Activated CD4-positive, alpha-beta T cell treated with anti-CD3 and anti-CD28 coated beads, Interleukin-2, amount 10 ng/mL, durations not matched to agents 7 days and 5 days (primary cell): ENCODE measurements at places on chromosomes 16 and 17. TPM values are rescaled to one million over a fixed set of nuclear protein-coding genes. Genes with fewer than 3 reads are reported as not detected.

The NMT1 gene
- 138 TPM for total RNA-seq

The RSKR gene
- 18.4 TPM for total RNA-seq

The SMG6 gene
- 44.3 TPM for total RNA-seq

The KLHDC4 gene
- total RNA-seq, result 83.2 TPM

The PSME3IP1 gene
- 137 TPM for total RNA-seq

The USP43 gene
- 0.30 TPM for total RNA-seq

The YPEL3 gene
- 50.7 TPM for total RNA-seq

The GUCY2D gene
- total RNA-seq, result not detected

The MPRIP gene
- total RNA-seq, result 234 TPM

The ITGAL gene
- total RNA-seq, result 598 TPM

The CES1 gene
- 0.89 TPM for total RNA-seq

- H3K27ac ChIP-seq, result no peak overlapping the region
- DNase-seq, result peak; percentile 30
- H3K4me1 ChIP-seq, result peaks cover 26% of the 10 kb centered on the region
- H3K4me3 ChIP-seq, result no peak overlapping the region
Measured at GRCh38 chr16:24070851-24071250, 185.3 kb upstream of the CACNG3 start.

DNA sequence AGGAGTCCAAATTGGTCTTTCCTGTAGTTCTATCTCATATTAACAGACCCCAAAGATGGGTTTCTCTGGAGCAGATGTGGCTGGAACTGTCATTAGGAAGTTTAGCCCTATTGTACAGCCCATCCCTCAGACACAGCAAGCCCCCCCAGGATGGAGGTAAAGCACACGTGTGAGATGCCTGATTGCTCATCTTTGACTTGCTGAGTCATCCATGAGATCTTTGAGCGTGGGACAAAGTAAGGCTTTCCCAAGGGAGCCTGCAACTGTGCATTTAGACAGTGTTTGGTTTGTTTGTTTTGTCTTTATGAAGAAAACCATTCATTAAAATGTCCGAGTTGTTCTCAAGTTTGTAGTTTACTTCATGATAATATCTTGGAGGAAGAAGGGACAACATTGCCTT is 145.3 kb upstream of the CDH13 start:
- H3K27me3 ChIP-seq, result no peaks in the 10 kb centered on the region
- H3K36me3 ChIP-seq, result no peaks in the 10 kb centered on the region
- DNase-seq, result no peak
- H3K4me1 ChIP-seq, result no peaks in the 10 kb centered on the region

DNA sequence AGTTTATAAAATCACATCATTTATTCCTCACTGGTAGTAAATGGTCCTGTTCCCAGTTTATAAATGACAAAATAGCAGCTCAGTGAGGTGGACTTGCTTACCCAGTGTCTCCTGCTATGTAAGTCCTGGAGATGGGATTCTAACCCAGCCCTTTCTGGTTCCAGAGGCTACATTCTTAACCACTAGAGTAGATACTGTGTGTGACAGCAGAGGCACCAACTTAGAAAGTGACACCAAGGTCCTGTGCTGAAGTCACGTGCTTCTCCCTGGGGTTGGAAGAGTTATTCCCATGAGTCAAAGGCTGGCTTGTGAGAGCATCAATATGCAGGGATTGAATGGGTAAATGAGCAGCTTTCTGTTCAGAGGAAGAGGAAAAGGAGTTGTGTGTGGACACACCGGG is 167.3 kb upstream of the IRX3 start:
- peaks cover 6% of the 10 kb centered on the region for H3K4me1 ChIP-seq
- no peak overlapping the region for H3K4me3 ChIP-seq

GRCh38 chr17:31738996-31739699 is 119.9 kb downstream of the COPRS start:
- no peak for DNase-seq
- H3K4me1 ChIP-seq, result no peaks in the 10 kb centered on the region
- H3K36me3 ChIP-seq, result no peaks in the 10 kb centered on the region
- no peak overlapping the region for H3K27ac ChIP-seq
- H3K4me3 ChIP-seq, result no peak overlapping the region

DNA sequence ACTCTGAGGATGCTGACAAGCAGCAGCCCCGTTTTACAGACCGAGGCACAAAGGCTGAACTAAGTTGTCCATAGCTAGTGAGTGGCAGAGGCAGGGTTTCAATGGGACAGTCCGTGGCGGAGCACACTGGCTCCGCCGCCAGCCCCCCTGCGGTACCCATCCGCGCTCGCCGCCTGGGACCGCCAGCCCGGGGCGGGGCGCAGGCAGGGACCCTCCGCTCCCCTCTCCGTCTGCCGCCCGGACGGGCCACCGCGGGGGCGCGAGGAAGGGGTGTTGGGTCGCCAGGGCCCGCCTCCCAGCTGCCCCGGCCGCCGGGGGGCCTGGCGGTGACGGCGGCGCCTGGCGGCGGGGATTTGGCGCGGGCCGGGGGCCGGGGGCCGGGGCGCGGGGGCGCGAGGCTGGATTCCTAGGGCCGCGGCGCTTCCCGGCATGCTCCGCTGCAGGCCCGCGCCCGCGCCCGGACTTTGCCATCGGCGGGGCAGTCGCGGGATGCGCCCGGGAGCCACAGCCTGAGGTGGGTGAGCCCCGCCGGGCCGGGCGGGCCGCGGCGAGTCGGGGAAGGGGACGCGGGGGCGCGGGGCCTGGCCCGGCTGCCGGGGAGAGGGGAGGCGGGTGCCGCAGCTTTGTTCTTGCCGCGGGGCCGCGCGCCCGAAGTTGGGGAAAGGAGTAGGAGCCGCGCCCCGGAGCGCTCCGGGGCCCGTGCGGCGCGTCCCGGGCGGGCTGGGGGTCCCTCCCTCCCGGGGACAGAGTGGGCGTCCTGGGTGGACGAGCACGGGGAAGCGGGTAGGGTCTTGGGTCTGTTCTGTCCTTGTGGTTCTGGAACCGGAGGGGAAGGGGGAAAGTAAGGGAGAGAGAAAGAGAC is at the start of gene TMEM98:
Gene TMEM98, plus strand, starts transcription at position 430 of the 862 bp plus-strand sequence. CDS start 3,376 bp downstream, outside the sequence.
- peaks cover 37% of the 10 kb centered on the region for H3K27me3 ChIP-seq
- no peaks in the 10 kb centered on the region for H3K36me3 ChIP-seq
- no peak within 1 kb of the TSS for H3K27ac ChIP-seq
- peak; percentile 3 for DNase-seq
- H3K4me3 ChIP-seq, result peak within 1 kb of the TSS; percentile 11

DNA sequence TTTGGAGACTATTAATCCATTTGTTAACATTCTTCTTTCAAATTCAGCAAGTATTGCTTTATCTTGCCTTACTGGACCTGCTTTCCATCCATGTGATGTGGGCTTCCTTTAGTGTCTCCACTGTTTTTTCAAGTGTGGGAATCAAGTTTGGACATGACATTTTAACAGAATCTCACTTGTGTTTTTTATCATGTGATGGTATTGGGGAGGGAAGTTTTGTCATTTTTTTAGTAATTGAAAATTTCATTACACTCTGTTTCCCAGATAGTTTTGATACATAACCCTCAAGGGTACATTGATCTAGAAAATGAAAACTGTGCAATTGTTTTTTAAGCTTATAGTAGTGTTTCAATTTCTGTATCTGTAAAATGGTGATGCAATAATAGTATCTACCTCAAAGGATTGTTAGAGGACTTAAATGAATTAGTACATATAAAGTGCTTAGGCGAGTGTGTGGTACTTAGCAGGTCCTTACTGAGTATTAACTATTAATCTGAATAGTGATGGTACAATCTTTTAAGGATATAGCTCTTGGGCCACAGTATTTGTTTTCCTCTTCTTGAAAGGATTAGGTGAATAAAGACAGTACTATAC is 27.3 kb downstream of the AATF start:
- DNase-seq, result no peak
- H3K27me3 ChIP-seq, result no peaks in the 10 kb centered on the region
- no peak overlapping the region for H3K27ac ChIP-seq
- peaks cover 5% of the 10 kb centered on the region for H3K4me1 ChIP-seq
- H3K36me3 ChIP-seq, result peaks cover 18% of the 10 kb centered on the region

GRCh38 chr17:75820094-75821080 is 23.8 kb downstream of the UNC13D start:
- H3K36me3 ChIP-seq, result peaks cover 12% of the 10 kb centered on the region
- no peak overlapping the region for H3K27ac ChIP-seq
- no peak for DNase-seq
- no peaks in the 10 kb centered on the region for H3K27me3 ChIP-seq
- peaks cover 21% of the 10 kb centered on the region for H3K4me1 ChIP-seq

DNA sequence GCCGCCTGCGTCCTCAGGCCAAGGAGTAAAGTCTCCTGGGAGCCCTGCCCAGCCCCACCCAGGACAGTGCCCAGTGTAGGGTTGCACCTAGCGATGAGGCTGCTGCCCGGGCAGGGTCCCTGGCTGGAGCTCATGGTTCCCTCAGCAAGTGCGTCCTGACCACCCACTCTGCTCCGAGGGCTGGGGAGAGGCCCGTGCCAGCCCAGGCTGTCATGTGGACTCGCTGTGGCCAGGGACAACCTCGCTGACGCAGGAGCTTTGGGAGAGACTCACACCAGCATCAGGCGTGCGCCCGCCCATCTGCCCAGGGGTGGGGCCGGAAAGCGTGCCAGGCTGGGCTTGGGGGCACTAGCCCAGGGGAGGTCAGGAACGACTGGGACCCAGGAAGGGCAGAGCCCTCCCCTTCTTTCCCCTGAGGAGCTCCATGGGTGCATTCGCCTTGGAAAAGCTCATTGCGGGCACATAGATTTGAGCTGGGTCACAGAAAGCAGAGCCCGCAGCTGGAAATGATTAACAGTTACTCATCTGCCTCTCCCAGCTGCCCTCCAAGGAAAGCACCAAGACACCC is 19.7 kb downstream of the DPEP1 start:
- no peak for DNase-seq
- H3K27me3 ChIP-seq, result peaks cover 1% of the 10 kb centered on the region
- no peak overlapping the region for H3K4me3 ChIP-seq
- H3K36me3 ChIP-seq, result no peaks in the 10 kb centered on the region

- H3K27ac ChIP-seq, result no peak overlapping the region
- no peak for DNase-seq
- peaks cover 11% of the 10 kb centered on the region for H3K4me1 ChIP-seq
- H3K36me3 ChIP-seq, result peaks cover 21% of the 10 kb centered on the region
Measured at GRCh38 chr17:12089809-12090384, 69.2 kb downstream of the MAP2K4 start.

GRCh38 chr17:8153957-8154607 is 1.9 kb upstream of the PER1 start:
- no peak overlapping the region for H3K4me3 ChIP-seq
- H3K36me3 ChIP-seq, result peaks cover 11% of the 10 kb centered on the region
- H3K27me3 ChIP-seq, result no peaks in the 10 kb centered on the region

DNA sequence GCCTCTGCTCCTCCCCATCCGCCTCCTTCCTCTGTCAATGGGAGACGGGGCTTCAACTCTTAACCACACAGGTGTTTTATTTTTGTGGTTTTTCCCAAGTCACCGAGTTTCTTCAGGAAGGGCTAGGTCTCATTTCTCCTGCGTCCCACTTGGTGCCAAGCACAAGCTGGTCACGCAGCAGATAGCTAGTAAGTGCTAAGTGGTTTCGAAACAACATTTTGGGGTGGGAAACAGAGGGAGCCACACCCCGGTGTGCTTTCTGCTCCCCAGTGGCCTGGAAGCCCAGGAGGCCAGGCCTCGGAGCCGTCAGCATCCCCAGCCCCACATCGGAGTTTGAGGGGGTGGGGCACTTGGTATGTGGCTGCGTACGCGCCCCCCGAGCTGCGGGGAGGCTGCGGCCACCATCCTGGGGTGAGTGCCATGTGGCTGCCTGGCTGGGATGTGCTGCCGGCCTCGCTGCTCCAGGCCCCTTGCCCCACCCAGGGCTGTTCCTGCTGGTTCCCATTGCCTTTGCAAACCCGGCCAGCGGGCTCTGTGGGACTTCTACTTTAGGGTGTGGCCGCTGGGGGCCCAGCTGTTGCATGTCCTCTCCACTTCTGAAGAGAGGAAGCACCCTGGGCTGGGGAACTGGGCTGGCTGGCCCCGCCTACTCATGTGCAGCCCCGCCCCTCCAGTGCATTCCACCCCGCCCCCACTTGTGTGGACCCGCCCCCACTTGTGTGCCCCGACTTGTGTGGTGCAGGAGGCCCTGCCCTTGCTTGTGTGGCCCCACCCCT is 55.6 kb downstream of the BAIAP2 start:
- no peaks in the 10 kb centered on the region for H3K27me3 ChIP-seq
- DNase-seq, result peak; percentile 38
- no peaks in the 10 kb centered on the region for H3K36me3 ChIP-seq

- no peak for DNase-seq
- no peaks in the 10 kb centered on the region for H3K27me3 ChIP-seq
- H3K36me3 ChIP-seq, result peaks cover 17% of the 10 kb centered on the region
- peaks cover 2% of the 10 kb centered on the region for H3K4me1 ChIP-seq
- H3K27ac ChIP-seq, result no peak overlapping the region
Measured at GRCh38 chr16:4389051-4389955, 17.7 kb downstream of the VASN start.

DNA sequence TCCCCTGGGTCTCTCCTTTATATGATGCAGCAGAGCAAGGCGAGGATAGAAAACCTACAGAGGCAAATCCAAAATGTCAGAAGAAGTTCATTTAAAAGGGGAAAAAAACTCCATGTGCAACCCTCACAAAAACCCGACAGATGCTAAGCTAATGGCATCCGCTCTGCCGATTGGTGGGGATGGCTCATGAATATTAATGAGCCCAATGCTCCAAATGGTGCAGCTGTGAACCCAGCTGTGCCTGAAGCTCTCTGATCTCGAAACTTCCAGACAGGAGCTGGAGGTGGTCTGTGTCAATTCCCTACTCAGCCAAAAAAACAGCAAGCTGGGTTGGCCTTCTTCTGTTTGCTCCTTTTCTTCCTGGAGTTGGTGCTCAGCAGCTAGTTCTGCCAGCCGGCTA is 15.5 kb downstream of the SNX11 start:
- H3K4me3 ChIP-seq, result no peak overlapping the region
- H3K27me3 ChIP-seq, result no peaks in the 10 kb centered on the region
- DNase-seq, result no peak
- H3K27ac ChIP-seq, result no peak overlapping the region

GRCh38 chr16:88681709-88682451 is 4.4 kb downstream of the SNAI3 start:
- no peaks in the 10 kb centered on the region for H3K27me3 ChIP-seq
- peak overlapping the region; percentile 59 for H3K4me3 ChIP-seq
- peaks cover 39% of the 10 kb centered on the region for H3K4me1 ChIP-seq
- H3K36me3 ChIP-seq, result peaks cover 26% of the 10 kb centered on the region
- peak overlapping the region; percentile 96 for H3K27ac ChIP-seq
- DNase-seq, result peak; percentile 76

DNA sequence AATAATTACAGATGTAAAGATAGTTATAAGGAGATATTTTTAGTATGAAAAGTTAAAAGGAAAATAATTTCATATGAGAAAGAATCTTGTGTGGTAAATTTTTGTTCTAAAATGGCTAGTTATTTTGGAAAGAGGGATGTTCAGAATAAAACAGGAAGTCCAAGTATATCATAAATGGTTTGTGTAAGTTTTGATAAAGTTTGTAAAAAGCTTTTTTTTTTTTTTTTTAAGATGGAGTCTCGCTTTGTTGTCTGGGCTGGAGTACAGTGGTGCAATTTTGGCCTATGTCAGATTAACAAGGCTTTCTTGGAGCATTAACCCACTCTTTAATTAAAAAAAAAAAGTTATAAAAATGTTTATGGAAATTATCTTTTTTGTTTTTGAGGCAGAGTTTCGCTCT is 8.2 kb upstream of the CDK10 start:
- no peaks in the 10 kb centered on the region for H3K4me1 ChIP-seq
- DNase-seq, result no peak
- H3K27me3 ChIP-seq, result no peaks in the 10 kb centered on the region
- no peak overlapping the region for H3K27ac ChIP-seq
- no peak overlapping the region for H3K4me3 ChIP-seq
